Fibroblast of skin of right biceps (primary cell): ENCODE measurements at places on chromosomes 6 and 20.
A peak's percentile ranks its signal among the peaks of the same experiment; 100 is the strongest.

DNA sequence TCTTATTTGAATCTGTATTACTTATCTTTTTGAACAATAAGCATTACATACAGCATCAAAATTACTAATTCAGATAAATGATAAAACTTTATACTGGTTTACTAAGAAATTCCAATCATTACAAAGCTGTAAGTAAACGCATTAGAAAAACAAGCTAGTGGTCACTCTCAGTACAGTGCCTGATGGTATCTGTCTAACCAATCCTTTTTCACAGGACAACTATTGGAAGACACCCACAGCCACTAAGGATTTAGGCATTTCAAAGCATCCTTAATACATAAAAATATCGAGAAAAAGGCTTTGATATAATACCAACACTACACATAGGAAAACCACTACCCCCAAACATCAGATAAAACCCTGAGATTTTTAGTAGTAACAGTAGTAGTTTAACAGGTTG is 2.6 kb downstream of the CD164 start:
- peak; percentile 15 for DNase-seq

DNA sequence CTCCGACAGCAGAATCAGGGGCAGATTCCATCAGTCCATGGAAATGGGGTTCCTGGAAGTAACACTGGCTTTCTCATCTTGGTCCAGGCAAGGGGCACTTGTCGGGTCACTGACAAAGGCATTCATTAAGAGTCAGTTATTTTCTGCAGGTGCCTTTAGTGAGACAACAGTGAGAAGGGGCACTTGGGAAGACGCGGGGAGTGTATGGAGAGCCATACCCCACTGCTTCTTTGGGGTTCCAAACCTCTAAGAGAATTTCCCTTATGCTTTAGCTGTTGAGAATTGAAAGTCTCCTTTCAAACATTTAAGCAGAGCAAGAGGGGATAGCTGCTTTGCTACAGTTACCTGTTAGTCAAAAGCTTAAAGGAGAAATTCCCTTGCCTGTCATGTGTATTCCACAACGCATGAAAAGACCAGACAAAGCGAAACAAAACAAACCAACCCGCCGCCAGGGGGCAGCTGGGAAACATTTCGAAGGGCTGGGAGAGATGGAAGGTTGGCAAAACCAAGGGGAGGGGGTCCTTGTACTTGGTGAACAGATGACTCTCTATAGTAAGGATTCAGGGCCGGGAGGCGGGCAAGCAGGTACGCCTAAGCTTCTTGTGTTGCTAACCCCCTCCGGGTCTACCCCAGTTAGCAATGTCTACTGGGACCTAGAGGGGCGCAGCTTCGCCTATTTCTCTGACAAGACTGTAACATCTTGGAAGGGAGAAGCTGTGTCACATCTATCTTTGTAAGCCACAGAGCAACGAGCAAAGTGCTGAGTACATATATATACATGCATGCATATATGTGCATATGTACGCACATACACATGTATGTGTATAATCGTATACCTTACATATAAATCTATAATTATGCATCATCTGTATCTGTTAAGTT is 474.9 kb upstream of the AGPAT4 start:
- peak; percentile 43 for DNase-seq

GRCh38 chr6:153537422-153537821 is 406.3 kb upstream of the RGS17 start:
- DNase-seq: peak; percentile 33

DNA sequence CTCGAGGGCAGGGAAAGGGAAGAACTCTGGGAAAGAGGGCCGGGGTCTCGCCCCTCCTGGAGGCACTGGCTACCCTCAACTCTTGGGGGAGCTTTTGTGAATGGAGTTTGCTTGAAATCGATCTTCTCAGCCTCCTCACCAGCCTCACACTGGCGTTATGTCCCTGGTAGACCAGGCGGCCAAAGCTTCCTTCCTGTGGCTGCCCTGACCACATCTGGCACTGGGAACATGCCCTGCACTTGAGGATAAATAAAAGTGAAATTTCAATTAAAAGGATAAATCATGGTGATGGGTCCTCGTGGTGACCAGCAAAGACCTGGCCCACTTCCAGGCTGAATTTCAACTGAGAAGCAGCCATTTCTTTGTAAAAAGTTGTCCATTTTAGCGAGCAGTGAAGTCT is 234.7 kb downstream of the TAF4 start:
- no peak for DNase-seq

GRCh38 chr6:107132330-107132954 is 17.1 kb upstream of the BEND3 start:
- peak; percentile 32 for DNase-seq

- DNase-seq: no peak
These were observed 29.1 kb upstream of the TENT5A start for GRCh38 chr6:81781624-81782023.

DNA sequence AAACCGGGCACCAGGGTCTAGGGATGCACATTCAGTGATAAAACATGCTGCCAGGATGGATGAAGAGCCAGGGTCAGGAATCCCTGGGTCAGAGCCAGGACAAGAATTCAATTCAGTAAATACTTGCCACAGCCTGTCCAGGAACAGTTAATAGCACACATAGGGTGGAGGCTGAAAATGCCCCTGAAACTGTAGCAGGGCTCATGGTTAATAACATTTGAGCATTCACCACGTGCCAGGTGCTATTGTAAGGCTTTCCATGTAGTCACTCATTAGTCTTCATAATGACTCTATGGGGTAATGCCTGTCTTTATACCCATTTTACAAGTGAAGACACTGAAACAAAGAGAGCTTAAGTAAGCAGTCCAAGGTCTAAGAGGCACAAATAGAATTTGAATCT is 296.3 kb downstream of the LRFN2 start:
- no peak for DNase-seq

DNA sequence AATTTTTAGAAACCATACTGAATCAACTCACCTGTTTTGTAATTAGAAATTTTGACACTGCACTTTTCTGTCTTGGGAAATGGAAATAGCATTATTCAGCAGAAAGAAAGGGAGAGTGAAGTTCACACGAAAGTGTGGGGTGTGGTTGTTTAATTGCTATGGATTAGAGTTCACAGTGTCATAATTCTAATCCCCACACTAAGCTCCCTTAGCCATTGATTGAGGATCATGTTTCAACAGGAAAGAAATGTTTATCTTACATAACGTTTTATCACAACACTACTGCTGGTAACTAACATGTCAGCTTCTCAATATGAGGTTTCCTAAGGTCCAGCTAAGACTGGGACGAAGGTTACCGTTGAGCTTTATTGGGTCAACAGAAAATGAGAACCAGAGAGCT is 31.4 kb upstream of the GSTA5 start:
- DNase-seq: no peak

GRCh38 chr20:22532598-22532997 is 51.8 kb downstream of the FOXA2 start:
- no peak for DNase-seq

DNA sequence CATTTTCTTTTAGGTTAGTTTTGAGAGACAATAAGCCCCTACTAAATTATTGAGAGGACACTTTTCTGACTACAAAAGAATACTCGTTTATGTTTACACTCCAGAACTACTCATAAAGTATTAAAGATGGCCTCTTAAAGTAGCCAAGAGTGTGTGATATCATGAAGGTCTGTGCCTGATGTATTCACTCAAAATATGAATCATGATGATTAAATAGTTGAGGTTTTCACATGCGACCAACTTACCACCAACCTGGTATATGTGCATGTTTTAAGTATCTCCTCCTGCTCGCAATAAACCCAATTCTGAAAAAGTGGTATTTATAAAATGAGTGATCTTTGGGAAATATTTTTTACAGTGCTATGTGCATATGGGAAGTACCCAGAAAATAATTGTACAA is 43.9 kb downstream of the IL20RA start:
- DNase-seq: no peak

- DNase-seq: no peak
These were observed 13.4 kb upstream of the STX16 start for GRCh38 chr20:58637466-58638213.

DNA sequence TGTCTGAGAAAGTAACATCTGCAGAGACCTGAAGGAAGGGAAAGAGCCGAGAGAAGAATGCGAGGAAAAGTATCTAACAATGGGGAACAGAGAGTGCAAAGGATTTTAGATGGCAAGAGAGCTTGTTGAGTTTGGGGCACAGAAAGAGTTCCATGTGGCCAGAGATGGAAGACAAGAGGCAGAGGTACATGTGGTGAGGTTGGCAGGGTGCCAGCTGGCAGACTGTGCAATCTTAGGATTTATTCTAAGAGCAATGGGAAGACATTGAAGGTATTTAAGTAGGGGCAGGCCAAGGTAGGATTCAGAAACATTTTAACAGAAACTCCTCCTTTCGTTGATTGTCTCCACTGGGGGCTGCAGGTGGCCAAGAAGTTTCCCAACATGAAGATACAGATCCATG is 20.4 kb upstream of the LBP start:
- DNase-seq: no peak
